ENCODE measurements at places on chromosomes 6 and 20.

DNA sequence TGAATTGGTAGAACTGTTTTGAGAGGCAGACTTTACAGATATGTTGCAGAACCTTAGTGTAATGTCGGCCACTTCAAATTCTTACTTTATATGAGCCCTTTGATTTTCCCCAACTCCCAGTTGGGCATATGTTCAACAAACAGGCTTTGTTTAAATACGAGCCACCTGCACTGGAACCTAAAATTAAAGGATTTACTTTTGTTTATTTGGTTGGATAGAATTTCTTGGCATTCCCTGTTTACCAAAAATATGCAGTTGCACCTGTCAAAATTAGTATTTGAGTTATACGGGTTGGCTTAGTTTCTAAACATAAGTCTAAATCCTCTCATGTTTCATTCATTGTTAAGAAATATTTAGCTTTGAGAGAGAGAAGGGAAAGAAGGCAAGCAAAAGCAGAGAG, 2.4 kb upstream of the GLYATL3 start:
- no peak for DNase-seq

DNA sequence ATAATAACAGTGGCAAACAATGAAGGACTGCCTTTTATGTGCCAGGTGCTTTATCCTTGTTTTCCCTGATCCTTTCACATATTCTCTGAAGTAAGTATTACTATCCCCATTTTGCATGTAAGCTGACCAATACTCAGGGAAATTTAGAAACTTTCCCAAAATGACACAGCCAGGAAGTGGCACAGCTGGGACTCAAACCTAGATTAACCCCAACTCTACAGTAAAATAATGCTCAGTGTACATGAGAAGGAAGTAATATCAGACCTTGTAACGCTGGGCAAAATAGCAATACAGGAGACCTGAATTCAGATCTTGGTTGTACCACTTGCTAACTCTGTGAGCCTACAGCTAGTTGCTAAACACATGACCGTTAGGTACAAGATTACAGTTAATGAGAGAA, 26.8 kb upstream of the NRSN1 start:
- no peak for DNase-seq

- DNase-seq, result no peak
Measured at GRCh38 chr20:32635764-32636163, 38.0 kb downstream of the C20orf203 start.

GRCh38 chr6:125598422-125598821, 151.0 kb upstream of the HEY2 start:
- DNase-seq, result no peak

- no peak for DNase-seq
Measured at GRCh38 chr20:3258429-3258828, 19.4 kb upstream of the SLC4A11 start.

DNA sequence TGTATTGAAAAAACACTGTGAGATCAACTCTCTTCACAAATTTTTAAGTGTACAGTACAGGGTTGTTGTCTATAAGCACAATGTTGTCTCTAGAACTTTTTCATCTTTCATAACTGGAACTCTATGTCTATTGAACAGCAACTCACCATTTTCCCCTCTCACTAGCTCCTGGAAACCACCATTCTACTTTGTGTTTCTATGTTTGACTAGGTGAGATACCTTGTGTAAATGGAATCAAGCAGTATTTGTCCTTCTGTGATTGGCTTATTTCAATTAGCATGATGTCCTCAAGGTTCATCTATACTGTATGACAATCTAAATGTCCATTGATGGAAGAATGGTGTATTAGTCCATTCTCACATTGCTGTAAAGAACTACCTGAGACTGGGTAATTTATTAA, 210.1 kb upstream of the FUT9 start:
- DNase-seq, result no peak

DNA sequence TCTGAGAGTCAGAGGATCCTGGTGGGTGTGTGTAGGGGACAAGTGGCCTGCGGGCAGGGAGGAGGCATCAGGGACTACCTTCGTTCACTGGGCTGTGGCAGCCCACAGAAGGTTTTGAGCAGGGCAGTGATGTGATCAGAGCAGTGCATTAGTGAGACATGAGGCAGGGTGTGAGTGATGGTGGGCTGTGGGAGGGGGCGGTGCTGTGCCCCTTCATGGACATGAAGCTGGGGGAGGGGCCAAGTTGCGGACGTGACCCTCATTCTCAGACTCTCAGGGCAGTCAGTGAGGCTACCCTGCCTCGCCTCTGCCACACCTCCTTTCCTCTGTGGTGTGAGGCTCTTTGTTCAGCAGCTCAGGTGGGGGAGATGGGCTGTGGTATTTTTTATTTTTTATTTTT, 142.2 kb upstream of the RNF24 start:
- DNase-seq, result no peak

DNA sequence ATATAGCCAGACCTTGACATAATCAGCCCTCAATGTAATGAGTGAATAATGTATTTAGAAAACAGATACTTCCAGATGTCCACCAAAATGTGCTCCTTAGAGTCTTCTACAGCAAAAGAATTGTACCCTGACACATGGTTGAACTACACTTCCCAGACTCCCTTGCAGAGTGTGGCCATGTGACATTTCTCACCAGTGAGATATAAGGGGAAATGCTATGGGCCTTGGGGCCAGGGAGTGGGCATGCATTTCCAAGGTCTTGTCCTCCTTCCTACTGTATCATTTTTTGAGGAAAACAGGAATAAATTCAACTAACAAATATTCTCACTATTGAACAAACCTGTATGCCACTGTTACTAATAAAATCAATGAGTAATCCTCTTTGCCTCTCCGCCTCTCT, 211.4 kb upstream of the SMLR1 start:
- DNase-seq, result no peak

DNA sequence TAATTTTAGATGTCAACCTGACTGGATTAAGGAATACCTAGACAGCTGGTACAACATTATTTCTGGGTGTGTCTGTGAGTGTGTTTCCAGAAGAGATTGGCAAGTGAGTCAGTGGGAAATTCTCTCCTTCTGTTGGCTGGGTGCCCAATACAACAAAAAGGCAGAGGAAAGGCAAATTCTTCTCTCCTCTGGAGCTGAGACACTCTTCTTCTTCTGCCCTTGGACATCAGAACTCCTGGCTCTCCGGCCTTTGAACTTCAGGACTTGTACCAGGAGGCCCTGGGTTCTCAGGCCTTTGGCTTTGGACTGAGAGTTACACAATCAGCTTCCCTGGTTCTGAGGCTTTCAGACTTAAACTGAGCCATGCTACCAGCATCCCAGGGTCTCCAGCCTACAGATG, 7.8 kb upstream of the BTN3A1 start:
- DNase-seq, result no peak

- DNase-seq, result no peak
Measured at GRCh38 chr6:133247581-133247980, 6.4 kb downstream of the EYA4 start.

DNA sequence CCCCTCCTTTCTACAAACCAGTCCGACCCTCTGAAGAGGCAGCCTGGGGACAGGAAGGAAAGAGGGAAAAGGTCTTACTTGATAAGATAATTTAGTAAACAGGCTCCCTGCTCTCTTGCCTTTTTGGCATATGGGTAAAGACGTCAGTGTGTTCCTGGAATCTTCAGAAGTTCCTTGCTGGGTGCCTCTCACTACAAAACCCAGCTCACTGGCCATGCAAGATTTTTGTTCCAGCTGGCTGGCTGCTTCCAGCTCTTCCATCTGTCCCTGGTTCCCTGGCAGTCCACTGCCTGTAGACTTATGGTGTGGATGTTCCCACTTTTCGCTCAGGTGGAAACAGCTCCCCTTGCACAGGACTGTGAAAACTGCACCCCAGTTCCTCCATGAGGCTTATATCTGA, 57.4 kb downstream of the MOCS1 start:
- DNase-seq, result no peak

DNA sequence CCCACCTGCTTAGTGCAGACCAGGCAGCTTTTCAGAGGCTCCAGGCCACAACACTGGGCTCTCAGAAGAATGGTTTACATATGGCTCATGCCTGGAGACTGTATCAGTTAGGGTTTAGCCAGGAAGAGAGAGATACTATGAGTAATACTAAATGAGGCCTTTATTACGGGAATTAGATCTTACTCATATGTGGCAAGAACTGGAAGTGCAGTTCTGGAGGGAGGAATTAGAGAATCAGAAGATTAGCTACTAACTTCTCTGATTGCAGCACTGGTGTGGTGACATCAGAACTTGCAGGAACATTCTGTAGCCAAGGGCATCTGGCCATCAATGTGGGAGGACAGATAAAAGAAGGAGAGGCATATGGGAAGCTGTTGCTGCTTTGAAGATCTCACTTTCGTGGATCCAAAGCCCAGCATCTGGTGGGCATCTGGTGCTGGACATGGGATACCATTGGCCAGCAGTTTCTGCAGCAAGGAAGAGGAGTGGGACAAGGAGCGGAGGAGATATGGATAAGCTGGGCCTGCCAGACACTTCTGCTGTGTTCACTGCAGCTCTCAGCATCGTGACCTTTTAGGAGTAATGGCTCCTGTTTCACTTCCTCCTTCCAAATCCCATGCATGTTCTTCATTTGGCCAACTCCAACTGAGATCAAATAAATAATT, 248.5 kb downstream of the BTBD3 start:
- DNase-seq, result no peak

- no peak for DNase-seq
Measured at GRCh38 chr6:139288496-139289040, 3.2 kb downstream of the TXLNB start.

- no peak for DNase-seq
Measured at GRCh38 chr20:30811885-30812671, 445.4 kb upstream of the DEFB115 start.

- no peak for DNase-seq
Measured at GRCh38 chr6:155154158-155154830, 109.5 kb upstream of the CLDN20 start.

GRCh38 chr6:3328145-3328544, 69.4 kb downstream of the PSMG4 start:
- no peak for DNase-seq

- DNase-seq, result peak; percentile 13
Measured at GRCh38 chr6:52635049-52635577, 35.8 kb upstream of the TMEM14A start.

DNA sequence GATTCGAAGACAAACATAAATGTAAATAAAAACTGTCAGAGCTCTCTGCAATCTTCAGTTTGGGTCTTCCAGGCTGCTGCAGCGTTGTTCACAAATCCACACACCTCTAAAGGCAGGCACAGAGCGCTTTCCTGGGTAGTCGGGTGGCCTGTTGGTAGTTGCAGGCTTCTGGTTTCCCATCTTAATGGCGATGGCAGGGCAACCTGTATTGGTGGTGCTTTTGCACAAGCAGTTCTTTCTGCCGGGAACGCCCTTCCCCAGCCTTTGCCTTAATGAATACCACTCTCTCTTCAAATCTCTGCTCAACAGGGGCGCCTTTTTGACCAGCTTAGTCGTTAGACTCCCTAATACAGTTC, 723 bp upstream of the IFT52 start:
- peak; percentile 2 for DNase-seq

GRCh38 chr6:26031595-26032339, 55.5 kb upstream of the HFE start:
- no peak for DNase-seq

- DNase-seq, result peak; percentile 28
Measured at GRCh38 chr6:149963212-149963461, 606 bp upstream of the ULBP1 start.

DNA sequence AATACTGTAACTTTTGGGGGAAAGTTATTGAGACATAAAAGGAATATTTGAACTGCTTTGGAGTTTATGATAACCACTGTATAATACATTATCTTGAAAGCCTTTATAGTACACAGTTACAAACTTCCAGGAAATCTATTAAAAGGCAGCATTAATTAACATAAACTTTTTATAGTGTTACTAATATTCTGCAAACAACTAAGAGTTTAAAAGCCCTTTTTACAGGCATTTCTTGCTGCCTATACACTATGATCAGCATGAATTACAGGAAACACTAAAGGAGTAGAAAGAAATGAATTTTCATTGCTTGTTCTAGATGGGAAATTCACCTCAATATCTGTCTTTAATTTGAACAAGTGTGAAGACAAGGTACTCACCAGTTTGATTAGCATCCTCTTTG, 252.3 kb upstream of the ZFP64 start:
- DNase-seq, result no peak

- DNase-seq, result no peak
Measured at GRCh38 chr6:139970591-139970991, 596.1 kb upstream of the CITED2 start.

DNA sequence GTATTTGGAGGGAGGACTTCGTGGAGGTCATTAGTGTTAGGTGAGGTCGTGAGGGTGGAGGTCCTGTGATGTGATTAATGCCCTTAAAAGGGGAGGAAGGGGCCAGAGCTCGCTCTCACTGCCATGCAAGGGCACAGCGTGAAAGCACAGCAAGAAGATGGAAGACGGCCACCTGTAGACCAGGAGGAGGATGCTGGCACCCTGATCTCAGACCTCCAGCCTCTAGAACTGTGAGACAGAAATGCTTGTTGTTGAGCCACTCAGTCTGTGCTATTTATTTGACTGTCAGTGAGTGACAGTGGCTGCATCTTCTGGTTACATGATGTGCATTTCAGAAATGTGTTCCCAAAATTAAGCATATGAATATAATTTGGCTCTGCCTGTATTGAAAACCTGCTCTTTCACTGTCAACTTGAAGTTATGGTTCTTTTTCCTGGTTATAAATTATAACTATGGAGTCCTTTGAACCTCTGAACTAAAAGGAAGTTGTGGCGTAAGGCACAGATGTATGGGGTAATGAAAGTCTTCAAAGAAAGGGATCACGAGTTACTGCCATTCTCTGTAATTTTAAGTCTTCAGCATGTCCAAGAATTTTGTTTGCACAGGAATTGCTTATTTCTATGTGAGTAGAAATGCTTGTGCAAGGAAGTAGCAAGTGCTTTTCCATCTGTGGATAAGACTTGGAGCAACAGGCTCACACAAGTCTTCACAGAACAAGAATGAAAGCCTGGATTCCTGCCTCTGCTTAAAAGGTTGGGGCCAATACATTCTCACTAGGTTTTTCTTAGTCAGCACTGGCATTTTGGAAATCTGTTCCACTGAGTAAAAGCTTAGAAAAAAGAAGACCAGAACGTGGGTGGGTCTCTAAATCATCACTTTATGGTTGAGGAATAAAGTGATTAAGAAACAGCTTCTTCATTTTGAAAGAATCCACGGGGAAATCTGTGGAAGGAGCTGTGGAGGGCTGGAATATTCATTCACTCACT, 10.3 kb downstream of the PPP1R14C start:
- no peak for DNase-seq

DNA sequence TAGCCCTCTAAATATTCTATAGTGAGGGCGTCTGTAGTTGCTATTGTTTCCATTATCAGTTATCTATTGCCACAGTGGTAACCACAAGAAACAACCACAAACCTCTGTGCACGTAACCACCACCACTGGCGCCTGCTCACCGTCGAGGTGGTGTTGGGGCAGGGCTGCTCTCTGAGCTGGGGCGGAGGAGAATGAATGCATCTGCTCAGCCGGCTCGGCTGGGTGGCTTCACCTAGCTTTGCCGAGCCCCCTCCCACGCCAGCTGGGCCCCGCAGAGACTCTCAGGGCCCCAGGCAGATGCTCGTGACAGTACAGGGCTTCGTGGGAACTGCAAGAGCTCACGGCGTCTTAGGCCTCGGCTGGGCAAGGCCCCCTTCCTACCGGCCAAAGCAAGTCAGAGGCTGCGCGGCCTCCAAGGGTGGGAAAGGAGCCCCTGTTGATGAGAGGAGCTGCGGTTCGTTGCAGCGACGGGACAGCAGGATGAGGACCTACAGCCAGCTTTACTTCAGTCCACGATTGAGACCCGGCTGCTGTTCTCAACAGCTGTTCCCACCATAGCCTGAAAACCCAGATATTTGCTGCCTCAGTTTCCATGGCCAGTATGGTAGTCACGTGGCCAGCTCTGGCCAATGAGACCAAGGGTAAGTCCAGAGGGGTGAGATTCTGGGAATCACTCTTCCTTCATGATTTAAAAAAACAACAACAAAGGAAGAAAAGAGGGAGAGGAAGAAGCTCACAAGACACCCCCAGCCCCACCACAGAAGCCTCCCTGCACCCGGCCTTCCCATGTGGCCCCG, 120.2 kb upstream of the AFDN start:
- DNase-seq, result peak; percentile 18

Measured in stimulated activated CD4-positive, alpha-beta T cell treated with anti-CD3 and anti-CD28 coated beads, Interleukin-1b, Interleukin-23, amount 100 ng/mL, for 24 hours (primary cell).